Activated naive CD8-positive, alpha-beta T cell treated with anti-CD3 and anti-CD28 coated beads, Interleukin-2, amount 10 ng/mL, durations not matched to agents 7 days and 5 days (primary cell): ENCODE measurements at places on chromosomes 2 and 18.

GRCh38 chr18:49845629-49846360 lies 32.5 kb upstream of the ACAA2 start:
- DNase-seq: no peak

DNA sequence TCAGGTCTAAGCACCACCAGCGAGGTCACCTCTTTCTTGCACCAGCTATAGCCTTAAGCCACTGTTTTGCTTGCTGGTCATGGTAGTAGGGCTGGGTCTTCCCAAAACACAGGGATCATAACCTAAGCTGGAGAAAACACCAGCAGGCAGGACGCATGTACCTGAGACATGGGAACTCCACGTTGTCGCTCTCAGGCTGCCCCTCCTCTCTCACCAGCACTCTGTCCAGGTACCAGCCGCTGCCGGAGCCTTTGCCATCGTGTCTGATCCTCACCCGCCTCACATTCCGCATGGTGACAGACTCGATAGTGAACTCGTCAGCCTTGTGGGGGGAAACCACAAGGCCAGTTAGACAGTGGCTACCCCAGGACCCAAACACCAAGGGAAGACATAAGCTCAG lies 79.5 kb downstream of the LOXHD1 start:
- DNase-seq: no peak

- no peak for DNase-seq
Observed at GRCh38 chr2:98654699-98655495, 46.5 kb downstream of the UNC50 start.

DNA sequence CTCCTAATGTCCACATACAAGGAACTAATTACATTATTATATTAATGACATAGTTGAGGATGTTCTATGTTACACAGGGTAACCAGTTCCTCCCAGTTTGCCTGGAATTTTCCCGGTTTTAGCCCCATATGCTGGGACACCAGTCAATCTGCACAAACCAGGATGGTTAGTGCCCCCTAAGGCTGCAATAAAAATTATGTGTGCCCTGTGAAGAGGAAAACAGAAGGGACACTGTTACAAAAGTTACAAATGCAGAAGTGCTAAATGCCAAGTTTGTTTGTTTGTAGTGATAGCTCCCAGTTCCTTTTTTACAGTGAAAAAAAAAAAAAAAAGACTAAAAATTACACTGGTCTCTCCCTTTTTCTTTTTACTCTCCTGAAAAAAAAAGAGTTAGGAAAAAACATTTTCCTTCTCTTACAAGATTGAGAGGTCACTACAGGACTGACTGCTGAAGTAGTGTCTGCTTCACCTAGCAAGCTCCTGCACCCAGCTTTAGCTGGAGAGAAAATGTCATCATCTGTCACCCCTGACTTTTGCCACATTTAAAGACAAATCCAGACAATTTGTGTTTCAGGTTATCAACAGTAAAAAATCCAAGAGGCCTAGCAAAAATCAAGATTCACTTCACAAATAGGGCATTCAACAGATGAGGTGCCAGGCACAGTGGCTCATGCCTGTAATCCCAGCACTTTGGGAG lies 3.2 kb downstream of the ANKRD44 start:
- DNase-seq: no peak

DNA sequence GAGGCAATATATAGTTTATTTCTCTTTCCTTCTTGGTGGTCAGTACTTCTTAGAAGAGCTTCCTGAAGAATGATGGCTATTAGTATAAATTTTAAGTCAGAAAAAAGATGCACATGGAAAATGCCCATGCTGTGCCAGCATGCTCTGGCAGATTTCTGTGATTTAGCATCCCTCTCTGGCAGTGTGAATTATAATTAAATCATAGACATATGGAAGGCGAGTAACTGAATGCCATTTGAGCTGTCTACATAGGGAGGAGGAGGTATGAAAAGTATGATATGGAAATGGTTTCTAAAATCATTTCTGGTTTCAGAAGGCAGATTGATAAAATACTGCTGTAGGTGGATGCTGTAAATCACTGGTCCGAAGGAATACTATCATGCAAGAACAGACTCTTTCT lies 754.9 kb upstream of the LRATD1 start:
- DNase-seq: no peak

DNA sequence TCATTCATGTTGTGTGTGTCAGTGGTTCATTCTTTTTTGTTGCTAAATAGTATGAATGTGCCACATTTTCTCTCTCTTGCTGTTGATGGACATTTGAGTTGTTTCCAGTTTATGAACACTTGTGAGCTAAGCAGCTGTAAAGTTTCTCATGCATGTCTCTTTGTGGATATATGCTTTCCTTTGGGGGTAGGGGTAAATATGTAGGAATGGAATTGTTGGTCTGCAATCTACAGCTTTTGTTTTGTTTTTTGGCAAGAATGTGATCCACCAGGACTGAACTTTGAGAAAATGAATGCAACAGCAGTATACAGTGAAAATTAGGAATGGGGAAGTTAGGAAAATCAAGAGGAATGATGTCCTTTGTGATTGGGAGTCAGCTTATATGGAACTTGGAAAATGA lies 226.3 kb downstream of the CDCA7 start:
- DNase-seq: no peak

- no peak for DNase-seq
Observed at GRCh38 chr2:239596253-239596652, 195.4 kb upstream of the HDAC4 start.

- DNase-seq: no peak
Observed at GRCh38 chr2:60391230-60391629, 162.2 kb downstream of the BCL11A start.

DNA sequence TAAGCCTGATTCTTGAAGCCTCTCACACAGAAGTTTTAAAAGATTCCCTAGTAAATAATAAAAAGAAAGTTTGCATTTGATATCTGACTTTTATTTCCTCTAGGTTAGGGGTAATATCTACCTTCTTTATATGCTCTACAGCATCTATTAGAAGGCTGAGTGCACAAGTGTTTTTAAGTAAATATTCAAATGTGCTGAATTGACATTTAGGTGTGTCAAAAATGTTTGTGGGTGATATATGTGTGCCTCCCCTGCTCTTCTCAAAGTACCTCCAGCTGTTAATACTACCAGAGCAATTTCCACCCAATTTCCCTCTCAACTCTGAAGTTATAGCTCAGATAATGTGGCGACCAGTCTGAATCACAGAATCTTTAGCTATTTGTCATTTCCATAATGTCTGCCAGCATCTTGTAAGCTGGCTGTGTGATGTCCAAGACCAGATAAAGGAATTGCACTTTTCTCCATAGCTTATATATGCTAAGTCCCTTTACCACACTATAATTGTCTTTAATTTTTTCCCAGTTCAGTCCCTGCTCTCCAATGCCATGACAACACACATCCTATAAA lies 24.4 kb upstream of the ERMN start:
- no peak for DNase-seq

DNA sequence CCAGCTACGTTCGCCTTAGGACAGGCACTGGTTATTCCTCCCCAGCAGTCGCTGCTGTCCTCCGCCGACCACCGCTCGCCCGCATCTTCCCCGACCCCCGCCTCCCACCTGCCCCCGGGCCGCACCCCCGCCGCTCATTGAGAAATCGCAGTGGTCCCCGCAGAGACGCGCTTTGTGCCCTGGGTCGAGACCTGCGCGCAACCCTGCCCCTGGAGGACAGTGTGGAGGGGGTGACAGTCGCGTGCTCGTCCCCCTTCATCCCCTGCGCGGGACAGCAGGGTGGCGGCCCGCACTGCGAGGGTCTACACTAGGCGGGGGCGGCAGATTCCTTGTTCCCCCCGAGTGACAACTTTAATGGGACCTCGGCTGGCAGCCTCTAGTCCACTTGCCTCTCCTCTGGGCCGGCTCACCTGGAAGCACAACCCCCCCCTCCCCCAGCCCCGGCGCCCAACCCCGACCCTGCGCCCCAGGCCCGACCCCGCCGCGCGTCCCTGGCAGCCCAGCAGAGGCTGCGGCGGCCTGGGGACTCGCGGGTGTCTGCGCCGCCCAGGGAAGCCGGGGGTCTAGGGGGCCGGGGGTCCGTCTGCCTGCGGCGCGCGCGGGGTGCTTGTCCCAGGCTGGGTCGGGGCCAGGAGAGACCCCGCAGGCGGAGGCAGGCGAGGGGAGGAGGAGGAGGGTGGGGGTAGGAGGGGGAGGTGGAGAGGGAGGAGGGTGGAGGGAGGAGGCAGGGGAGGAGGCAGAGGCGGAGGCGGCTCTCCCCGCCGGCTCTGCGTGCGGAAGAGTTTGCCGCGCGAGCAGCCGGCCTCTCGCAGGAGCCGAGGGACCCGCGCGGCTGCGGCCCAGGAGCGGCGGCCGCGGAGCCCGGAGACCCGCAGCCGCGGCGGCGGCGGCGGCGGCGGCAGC lies at the start of gene NPAS2:
Gene NPAS2 (plus strand): TSS at position 770 of the 903 bp plus-strand sequence. CDS start 84,616 bp downstream, outside the sequence.
- peak; percentile 56 for DNase-seq
